Activated T-helper 9 cell treated with anti-CD3 and anti-CD28 coated beads, Interleukin-2, amount 50 U/mL, for 16 hours (primary cell): ENCODE measurements at places on chromosomes 5 and 9.

DNA sequence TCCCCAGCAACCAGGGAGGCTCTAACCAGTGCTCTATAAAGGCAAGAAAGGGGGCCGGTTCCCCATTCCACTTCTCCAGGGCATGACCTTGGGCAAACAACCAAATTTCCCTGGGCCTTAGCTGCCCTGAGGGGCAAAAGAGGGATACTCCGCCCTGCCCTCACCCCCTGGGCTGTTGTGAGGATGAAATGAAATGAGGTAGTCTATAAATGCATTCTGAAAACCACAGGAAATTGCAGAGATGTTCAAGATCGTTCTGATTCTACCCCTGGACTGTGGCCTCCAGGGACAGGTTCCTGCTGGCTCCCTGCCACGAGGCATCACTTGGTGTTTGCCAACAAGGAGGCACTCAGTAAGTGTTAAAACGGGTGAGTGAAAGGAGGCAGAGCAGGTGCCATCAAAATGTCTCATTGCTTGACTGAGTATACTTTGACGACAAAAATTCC lies 5.7 kb downstream of the RAPGEF1 start:
- no peak for DNase-seq

DNA sequence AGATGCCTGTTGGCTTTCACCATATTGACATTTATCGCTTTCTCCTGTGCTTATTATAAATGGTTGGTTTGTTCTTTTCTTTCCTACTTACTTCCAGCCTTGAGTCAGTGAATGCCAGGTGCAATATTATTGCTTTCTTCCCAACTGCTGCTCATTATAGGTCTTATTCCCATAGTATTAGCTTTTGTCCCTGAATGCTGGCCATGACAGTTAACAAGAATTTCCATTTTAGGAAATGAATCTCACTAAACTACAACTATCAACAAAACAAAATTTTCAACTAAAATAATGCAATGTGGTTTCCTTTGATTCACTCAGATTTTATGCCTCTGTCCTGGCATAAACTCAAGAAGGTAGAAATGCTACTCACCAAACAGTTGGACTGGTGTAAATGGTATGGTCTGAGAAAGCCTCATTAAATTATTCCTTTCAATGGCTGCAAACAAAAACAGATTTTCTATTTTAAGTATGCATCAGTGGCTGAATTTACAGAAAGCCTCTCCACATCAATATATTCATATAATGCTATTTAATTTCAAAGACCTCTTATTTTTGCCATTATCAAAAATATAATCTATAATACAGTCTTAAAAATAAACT lies 145.4 kb downstream of the TRPM6 start:
- no peak for DNase-seq

GRCh38 chr5:170745481-170746071 lies 37.9 kb upstream of the GABRP start:
- no peak for DNase-seq

- no peak for DNase-seq
These were observed 213.7 kb downstream of the FSTL4 start for GRCh38 chr5:133398646-133399101.

GRCh38 chr5:18074961-18075360 lies 440.7 kb downstream of the TAF11L14 start:
- no peak for DNase-seq

GRCh38 chr5:121288781-121289180 lies 562.9 kb upstream of the FTMT start:
- no peak for DNase-seq

DNA sequence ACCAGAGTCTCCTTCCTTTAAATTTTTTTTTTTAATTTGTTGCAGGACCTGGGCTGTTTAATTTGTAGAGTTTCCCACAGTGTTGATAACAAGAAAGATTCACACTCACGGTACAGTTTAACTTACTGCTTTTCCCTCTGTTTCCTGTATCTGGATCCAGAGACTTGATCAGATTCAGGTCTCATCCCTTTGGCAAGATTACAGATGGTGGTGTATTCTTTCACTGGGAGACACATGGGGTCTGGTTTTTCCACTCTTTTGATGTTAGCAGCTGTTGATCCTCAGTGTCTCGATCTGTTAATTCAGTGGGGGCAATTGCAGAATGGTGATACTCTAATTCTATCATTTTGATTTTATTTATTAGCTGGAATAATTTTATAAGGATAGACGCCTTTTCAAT lies 75.4 kb upstream of the TNFAIP8 start:
- DNase-seq = no peak

- DNase-seq = no peak
These were observed 23.1 kb downstream of the SMAD5 start for GRCh38 chr5:136155761-136156160.

DNA sequence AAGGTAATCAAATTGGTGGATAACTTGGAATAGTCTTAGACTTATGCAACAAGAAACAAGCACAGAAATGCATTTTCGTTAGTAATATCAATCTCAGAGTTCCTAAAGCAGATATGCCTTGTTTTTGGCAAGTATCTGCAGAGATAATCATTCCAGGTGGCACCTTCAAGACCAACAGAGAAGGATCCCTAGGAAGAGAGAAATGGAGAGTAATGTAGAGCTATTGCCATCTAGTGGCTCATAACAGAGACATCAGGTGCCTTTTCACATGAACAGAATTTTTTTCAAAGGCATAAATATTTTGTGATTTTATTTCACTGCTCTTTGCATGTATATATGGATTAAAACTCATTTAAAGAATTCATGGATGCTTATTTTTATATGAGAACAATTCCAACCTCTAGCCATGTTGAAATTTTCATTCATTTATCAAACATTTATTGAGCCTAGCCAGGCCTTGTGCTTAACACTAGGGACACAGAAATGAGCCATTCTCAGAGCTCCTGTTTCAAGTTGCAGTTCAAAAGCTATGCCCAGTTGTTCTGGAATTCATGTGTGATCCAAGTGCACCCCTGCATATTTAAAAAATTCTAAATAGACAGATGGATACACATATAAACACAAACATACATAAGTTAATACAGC lies 117.5 kb upstream of the OR13F1 start:
- no peak for DNase-seq

GRCh38 chr5:101679816-101680215 lies 616.3 kb downstream of the SLCO4C1 start:
- DNase-seq = no peak

DNA sequence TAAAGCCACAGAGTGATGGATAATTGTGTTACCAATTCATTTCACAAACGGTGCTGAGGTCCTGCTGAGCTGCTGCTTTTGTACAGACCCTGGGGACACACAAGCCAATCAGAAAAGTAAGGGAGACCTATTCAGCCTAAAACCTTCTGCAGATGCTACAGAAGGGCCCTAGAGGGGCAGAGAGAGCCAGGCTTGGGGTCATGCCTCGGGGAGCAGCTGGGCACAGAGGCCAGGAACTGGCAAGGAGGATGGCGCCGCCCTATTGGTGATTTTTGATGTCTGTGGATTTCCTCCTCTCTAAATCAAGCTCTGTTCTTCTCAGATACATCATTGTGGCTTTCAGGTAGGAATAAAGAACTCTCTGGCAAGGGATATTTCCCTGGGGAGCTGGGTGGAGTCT lies 181.9 kb downstream of the ZNF462 start:
- DNase-seq = no peak

GRCh38 chr5:154370119-154370518 lies 75.7 kb upstream of the SAP30L start:
- no peak for DNase-seq

GRCh38 chr9:124231095-124231737 lies 26.5 kb upstream of the NEK6 start:
- no peak for DNase-seq

GRCh38 chr9:72996114-72996513 lies 43.3 kb upstream of the ALDH1A1 start:
- no peak for DNase-seq

GRCh38 chr9:78167356-78167755 lies 68.5 kb upstream of the CEP78 start:
- DNase-seq = no peak

DNA sequence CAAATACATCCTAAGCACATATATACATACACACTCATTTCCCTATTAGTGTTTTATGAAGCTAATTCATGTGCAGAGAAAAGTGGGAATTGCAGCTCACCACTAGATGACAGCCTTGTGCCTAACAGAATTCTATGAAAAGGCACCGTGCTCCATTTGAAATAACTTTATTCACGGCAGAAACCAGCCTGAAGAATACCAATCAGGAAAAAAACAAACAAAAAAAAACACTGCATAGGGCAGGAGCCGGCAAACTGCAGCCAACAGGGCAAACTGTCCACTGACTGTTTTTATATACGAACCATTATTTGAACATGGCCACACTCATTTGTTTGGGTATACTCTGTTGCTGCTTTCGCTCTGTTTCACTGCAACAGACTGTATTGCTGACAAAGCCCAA lies 33.6 kb downstream of the ERMP1 start:
- DNase-seq = no peak
